ENCODE measurements at places on chromosomes 2 and 18.

GRCh38 chr2:96265349-96265839, 403 bp downstream of the TMEM127 start:
- peak; percentile 33 for DNase-seq

DNA sequence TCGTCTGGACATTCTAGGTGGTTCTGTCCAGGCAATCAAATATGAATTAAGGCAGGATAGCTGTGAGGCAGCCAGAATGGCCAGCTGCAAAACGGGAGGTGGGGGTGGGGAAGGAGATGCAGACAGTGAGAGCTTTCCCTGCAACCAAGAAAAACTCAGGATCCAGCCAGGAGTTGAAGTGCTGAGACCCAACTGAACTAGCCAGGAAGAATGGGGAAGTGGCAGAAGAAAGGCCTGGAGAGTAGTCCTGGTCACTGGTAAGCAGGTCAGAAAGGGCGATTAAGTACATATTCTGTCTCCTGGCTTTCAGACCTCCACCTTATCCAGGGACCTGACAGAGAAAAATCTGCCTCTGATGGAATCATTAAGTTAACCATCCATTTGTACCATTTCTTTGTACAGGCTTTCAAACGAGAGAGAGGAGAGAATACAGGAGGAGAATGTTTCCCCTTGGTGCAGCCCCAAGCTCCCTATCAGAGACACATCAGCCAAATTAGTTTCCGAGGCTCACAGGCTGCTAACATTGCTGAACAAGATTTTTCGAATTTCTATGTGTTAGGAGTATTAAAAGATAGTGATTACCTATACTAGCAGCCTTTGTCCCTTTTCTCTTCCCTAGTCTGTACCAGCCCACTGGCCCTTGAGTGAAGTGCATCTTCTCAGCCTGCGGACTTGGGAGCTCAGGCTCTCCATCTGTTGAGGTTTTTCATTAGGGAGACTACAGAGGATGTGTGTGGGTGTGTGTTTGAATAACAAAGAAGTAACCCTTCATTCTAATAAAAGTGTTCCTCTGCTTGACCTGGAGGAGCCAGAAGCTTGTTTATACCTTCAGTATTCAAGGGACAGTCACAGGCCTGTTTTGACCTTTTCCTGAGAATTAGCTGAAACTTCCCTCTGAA, 12.5 kb upstream of the HOXD1 start:
- no peak for DNase-seq

DNA sequence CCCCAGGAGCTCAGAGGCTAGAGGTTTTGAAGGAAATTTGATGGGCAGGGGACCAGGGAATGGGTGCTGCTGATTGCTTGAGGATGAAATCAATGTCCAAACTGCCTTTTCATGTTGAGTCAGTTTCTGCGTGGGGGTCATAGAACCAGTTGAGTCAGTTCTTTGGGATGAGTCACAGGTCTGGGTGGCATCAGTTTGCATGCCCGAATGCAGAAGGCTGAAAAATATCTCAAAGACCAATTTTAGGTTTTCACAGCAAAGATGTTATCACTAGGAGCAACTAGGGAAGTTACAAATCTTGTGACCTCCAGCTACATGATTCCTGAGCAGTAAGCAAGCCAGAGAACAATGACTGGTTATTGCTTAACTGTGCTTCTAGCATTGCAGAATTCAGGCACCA, 1135.1 kb upstream of the CRIM1 start:
- no peak for DNase-seq

- no peak for DNase-seq
Measured at GRCh38 chr2:165193178-165193777, 10.6 kb downstream of the SCN3A start.

- no peak for DNase-seq
Measured at GRCh38 chr2:207937823-207938222, 87.5 kb downstream of the PLEKHM3 start.

DNA sequence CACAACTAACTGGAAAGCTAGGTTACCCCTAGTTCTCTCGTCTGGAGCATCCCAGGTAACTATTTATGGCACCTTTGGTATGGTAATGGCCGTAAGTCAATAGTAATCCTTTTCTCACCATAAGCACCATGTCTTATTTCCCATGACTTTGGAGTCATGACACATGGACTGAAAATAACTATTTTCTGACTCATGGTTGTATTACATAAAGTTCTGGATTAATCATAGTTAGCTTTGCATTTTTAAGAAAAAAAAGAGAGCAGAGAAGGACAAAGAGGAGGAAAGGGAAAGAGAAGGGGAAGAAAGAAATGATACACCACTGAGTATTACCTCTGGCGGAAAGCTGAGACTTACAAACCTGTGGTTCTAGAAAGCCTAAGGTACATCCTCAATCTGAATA, 99.3 kb downstream of the BIN1 start:
- no peak for DNase-seq

All from activated naive CD4-positive, alpha-beta T cell treated with anti-CD3 and anti-CD28 coated beads, Interleukin-2, amount 50 U/mL, for 16 hours (primary cell).